ENCODE measurements at places on chromosomes 7 and 10.

- DNase-seq = no peak
Observed at GRCh38 chr7:112135815-112136214, 70.4 kb downstream of the DOCK4 start.

- peak; percentile 95 for DNase-seq
Observed at GRCh38 chr10:99976886-99977665, 32.7 kb downstream of the DNMBP start.

- no peak for DNase-seq
Observed at GRCh38 chr7:31284106-31284505, 56.4 kb downstream of the NEUROD6 start.

DNA sequence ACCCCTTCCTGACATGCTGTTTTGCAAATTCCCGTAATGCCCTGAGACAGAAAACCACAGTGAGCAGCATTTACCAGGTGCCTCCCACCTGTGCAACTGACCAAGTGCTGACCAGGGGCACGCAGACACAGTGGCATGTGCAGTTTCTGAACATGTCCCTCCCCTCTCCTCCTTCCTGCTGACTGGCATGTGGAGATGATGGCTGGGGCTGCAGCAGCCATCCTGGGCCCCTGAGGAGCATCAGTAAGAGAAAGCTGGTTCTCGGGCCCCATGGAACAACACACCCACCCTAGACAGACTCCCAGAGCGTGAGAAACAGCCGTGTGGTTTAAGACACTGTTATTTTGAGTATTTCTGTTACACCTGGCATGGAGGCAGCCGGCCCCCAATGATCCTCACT is 66.2 kb upstream of the PDGFA start:
- DNase-seq = no peak

DNA sequence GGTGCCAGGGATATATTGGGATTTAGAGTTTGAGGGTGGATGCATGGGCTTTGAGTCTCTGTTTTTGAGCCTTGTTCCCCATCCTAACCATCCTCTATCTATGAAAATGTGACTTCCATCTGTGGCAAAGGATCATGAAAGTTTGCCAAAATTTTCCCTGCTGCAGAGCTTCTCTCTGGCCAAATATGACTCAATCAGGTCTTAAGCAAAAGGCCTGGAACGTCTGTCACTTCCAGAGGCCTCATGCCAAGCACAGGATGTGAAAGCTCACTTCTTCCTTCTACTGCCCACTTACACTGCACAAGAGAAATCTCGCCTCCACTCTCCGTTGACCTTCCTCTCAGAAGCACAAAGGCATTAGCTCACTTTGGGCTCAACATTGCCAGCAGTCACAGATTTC is 696.9 kb upstream of the NRP1 start:
- peak; percentile 54 for DNase-seq

- DNase-seq = no peak
Observed at GRCh38 chr7:50687575-50688225, 95.0 kb downstream of the GRB10 start.

DNA sequence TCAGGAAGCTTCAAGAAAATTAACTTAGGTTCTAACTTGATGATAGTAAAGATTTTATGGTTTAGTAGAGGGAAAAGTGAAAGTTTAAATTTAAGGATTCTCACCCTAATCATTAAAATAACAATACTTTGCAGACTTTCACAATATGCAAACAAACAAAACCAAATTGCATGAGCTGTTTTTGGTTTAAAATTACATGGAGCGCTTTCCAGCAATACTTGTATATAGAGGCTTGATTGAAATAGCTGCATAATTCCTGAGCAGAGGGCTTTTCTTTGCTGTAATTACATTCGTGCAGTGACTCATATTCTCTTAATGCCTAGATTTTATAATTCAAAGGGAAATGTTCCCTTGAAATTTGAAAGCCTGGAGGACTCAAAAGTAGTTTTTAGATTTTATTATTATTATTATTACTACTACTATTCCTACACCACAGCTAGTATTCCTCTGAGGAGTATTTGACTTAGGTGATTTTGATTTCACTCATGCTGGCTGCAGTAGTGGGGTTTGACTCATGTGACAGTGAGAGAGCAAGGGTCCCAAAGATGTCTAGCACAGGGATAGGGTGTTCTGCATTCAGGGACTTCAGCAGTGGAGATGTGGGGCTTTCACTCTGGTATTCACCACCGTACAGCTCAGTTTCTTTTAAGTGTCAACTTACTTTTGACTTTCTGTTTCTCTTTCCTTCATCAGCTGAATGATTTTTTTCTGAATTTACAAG is 138.1 kb downstream of the ADAM22 start:
- no peak for DNase-seq

DNA sequence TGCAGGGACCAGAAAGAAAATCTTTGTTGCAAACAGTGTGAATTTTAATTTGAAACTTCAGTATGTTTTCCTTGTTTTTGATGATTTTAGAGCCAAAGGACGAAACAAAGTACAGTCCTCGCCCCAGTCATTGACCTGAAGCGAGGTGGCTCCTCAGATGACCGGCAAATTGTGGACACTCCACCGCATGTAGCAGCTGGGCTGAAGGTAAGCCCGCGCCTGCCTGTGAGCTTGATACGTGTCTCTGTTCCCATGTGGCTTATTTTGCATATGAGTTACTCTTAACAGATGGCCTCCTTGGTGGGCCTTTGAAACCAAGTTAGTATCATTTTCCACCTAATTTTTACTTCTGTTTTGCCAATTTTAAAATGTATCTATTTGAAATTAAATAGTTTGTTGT is 12.3 kb downstream of the RBM17 start:
- no peak for DNase-seq

DNA sequence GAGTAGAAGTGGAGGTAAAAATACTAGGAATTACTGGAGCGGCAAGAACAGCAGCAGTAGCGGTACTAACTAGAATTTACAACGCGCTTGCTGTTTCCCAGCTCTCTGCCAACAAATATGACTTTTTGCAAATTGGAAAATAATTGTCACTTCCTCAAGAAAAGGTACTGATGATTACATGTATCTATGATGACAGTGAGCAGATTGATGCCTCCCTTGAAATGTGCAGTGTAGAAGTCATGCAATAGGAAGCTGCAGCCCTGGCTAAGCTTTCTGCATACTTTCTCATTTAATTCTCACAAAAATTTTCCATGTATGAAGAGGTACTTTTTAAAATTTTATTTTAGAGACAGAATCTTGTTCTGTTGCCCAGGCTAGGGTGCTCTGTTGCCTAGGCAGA is 49.9 kb downstream of the ANK3 start:
- DNase-seq = no peak

- no peak for DNase-seq
Observed at GRCh38 chr7:72297636-72298035, 114.5 kb downstream of the CALN1 start.

DNA sequence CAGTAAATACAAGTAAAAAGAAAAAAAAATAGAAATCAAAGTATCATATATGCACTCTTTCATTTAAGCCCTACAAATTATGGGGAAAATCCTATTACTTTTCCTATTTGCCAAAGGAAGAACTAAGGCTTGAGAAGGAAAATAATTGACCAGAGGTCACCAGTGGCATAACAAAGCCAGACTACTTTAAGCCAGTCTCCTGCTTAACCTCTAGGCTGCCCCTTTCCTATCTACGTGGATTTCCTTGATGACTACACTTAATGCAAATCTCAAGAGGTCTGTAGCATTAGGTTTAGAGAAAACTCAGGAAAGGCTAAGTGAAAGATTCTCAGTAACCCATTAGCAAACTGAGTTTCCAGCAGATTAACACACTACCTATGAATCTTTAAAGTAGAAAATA is 49.8 kb downstream of the TPK1 start:
- DNase-seq = no peak

DNA sequence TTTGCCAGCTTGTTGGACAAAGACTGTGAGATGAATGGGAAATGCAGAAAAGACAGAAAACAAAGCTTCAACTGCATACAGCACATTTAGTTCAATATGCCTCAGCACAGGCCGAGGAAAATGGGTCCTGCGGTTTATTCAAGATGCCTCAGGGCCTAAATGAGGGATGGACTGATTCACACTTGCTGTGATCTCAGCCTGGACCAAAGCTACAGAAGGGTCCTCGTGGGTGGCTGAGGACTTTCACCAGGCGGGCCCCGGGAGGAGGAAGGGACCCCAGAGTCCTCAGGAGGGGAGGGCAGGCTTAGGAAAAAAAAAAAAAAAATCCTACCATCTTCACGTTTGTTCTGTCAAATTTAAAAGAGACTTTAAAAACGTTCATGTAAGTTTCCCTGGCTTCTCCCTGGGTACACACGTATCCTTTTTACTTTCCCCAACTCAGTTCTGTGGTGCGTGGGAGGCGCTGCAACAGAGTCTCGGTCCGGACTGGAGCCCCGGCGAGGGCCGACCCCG is 624 bp upstream of the ZNF783 start:
- DNase-seq = peak; percentile 43

DNA sequence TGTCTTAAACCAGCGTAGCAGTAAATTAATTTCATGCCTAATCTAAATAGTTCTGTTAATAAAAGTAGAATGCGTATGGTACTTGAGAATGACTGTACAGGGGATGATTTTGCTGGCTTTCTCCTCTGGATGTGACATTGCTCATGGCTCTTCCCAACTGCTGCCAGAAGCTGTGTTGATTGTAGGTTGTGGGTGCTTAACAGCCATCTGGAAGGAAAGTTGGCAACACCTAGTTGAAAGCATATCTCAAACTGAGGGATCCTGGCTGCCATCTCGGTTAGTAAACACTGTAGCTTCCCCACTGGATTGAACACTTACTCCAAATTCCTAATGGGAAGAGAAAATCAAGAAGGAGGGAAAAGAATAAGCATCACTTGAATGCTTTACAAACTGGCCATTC is 130.9 kb downstream of the NXPH1 start:
- no peak for DNase-seq

DNA sequence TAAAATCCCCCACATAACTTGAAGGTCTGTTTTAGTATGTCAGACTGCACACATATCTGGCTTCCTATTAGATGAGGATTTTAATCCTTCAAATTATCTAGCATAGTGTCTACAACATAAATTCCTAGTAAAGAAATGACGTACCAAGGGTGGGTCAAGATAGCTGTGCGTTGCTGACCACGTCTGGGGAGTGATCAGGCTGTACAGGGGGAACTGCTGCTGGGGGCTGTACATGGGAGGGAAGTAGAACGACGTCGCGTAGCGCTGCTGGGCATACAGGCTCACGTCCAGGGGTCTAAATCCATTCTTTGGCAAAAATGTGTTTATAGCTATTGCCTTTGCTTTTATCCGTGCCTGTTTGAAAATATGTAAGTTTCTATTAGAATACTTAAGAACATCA is 102.3 kb downstream of the LARP4B start:
- DNase-seq = no peak

- peak; percentile 71 for DNase-seq
Observed at GRCh38 chr7:29017713-29018112, 59.6 kb upstream of the TRIL start.

DNA sequence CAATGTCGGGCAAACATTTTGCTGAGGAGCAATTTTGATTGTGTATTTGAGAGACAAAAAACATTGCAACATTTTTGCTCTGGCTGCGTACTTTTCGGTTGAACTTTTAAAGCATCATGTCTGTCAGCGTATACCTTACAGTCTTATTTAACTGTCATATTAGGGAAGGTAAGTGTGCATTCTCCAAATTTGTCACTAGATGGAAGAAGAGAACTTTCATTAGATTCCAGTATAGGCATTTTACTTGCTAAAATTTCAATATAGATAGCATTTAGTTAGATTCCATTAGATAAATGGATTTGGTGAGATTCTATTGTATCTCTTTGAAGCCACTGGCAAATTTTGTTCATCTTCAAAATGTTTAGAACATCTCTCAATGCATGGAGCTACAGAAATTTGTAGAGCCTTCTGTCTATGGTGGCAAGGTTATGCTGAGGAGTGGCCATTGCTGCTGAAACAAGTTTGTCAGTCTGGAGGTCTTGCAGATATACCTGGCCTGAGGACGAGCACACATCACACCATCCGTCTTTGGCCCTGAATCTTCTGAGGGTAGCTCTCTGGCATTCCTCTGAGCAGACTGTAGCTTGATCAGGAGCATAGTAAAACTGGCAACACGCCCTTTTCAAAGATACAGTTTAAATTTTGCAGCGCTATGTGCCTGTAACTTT is 437.5 kb upstream of the MBL2 start:
- peak; percentile 26 for DNase-seq

- DNase-seq = peak; percentile 44
Observed at GRCh38 chr10:33304423-33305225, 29.8 kb downstream of the NRP1 start.

- no peak for DNase-seq
Observed at GRCh38 chr10:44807451-44807850, 103.7 kb upstream of the TMEM72 start.

GRCh38 chr10:78552261-78552811 is 516.4 kb upstream of the ZMIZ1 start:
- peak; percentile 88 for DNase-seq

DNA sequence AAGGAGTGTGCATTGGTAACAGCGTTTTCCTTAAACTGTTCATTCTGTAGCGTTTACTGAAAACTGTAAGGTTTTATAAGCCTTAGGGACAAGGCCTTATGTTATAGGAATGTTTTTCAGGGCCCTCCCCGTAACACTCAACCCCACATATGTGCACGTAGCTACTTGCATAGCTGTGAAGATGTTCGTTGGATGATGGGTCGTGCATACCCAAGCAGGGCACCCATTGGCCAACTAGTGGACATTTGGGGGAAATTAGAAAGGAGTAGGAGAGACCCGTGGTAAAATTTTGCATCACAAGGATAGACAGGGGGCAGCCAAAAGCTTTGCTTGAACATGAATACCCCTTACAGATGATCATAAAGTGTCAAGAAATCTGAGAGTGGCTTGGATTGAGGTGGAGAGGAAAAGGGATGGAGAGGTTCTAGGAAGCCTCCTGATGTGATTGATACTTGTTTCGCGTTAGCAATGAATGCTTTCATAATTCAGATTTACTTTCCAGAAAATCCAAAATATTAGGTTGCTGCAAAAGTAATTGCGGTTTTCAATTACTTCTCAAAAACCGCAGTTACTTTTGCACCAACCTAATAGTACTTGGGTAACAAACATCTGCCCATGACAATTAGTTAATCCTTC is 878 bp downstream of the SEC61A2 start:
- peak; percentile 81 for DNase-seq

GRCh38 chr7:1853986-1854865 is 184.1 kb downstream of the ELFN1 start:
- no peak for DNase-seq

Measured in fibroblast of skin of scalp (primary cell).